Fibroblast of mammary gland (primary cell): ENCODE measurements at places on chromosomes 1 and 21.

DNA sequence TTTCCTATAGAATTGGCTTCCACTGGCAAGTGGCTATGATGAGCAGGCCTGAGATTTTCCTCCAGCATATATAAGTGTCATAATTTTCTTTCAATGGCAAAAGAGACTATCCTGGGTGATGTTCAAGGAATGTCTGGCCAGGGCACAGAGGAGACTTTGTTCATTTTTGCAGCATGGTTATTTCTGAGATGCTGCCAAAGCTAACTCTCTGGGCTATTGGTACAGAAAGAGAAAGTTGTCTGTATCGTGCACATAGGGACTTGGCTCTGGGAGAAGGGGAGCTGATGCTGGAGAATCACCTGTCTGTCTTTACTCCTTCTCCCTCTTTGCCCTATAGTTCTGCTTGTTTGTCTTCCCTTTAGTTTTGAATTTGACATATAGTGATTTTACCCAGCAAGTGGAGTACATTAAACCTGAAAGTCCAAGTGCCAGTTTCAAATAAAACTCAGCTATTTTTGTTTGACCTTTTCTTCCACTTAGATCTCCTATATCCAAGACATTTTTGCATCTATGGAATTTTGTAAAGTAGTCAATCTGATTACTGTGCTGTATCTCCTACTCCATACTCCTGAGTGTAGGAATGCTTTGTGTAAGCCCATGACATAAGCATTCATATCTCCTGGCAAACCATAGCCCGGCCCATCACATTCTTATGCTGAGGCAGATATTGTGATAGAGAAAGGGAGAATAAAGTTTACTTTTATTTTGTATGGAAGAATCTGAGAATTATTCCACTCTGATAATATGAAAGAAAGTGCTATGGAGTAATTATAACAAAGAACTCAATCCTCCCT lies 3.9 kb downstream of the FNDC7 start:
- DNase-seq, result no peak

DNA sequence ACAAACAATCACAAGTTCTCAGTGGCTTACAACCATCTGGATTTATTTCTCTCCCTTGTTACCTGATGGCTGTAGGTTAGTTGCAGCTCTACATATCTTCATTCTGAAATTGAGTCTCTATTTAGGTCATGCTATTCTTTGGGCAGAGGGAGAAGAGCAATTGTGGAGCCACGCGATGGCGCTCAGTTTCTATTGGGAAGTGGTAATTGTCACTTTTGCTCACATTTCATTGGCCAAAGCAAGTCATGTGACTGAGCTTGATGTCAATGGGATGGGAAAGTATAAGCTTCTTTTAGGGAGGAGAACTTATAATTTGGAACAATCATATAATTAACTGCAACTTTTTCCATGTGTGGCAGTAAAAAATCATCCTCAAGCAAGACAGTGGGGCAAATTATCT lies 166.5 kb downstream of the LMO4 start:
- no peak for DNase-seq

DNA sequence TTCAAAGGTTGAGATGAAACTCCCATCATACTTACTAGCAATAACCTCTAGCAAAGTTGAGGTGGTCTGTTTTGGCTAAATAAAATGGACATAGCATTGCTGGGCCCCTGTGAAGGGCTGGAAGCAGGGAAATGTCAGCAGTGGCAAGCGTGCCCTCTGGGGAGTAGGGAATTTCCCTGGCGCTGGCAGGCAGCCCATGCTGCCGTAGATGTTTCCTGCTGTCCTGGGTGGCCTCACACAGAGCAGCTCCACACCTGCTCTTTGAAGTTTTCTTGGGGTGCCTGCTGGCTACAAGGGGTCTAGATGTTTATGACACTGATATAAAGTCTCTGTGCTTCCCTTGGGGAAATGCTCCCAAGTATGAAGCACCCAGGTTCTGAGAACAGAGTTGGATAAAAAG lies 30.2 kb downstream of the ADARB1 start:
- DNase-seq, result no peak

DNA sequence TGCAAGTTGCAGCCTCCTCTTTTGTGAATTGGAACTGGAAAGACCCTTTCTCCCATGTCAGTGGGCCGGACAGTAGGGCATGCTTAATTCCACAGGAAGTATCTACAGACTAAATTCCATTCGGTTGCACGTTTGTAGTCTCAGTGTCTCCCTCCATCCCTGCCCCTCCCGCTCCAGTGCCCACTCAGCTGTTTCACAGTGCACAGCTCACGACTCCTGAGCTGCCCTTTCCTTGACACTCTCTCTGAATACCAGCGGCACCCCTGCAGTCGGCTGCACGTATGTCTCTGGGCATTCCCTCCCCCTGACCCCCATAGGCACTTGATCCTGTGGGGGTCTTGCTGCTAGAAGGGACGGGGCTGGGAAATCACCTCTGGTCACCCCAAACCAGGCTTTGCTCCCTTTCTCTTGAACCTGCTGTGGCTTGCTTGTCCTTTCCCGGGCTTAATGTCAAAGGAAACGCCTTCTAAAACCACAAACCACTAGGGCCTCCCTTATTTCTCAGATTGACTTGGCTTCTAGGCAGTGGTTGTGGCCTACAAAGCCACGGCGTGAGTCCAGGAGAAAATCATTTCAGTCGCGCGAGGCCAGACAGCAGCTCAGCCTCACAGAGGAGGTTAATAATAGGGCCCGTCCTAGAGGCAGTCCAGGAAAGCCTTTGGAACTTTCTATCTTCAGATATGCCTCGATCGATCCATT lies 365.3 kb upstream of the PROX1 start:
- no peak for DNase-seq

DNA sequence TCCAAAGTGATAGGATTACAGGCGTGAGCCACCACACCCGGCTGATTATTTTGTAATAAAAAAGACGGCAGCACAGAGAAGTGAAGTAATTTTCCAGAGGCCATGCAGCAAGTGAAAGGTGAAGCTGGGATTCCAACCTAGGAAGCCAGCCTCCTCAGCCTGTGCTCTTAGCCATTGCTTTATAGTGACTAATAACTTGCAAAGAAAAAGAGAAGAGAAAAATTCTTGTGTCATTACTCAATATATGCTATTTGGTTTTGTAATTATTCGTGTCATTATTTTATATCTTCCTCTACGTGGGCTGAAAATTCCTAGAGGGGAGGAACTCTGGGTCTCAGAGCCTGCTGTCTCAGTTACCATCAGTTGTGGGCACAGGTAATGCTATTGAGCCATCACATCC lies 1.6 kb upstream of the IER5 start:
- DNase-seq, result peak; percentile 87

DNA sequence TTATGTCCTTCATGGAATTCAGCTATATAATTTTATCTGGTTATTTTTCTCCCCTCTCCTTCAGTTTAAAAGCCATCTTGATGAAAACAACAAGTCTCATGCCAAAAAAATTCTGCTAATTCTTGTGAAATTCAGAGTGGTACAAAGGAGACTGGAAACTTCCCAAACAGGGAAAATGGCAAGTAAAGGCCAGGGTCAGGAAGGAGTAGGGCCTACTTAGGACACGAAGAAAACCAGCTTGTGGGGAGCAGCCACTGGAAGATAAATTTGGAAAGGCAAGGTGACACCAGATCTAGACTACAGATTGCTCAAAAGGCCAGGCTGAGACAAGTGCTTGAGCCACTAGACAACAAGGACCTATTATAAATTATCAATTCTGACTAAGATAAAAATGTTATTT lies 6.4 kb downstream of the TSTD1 start:
- DNase-seq, result no peak

DNA sequence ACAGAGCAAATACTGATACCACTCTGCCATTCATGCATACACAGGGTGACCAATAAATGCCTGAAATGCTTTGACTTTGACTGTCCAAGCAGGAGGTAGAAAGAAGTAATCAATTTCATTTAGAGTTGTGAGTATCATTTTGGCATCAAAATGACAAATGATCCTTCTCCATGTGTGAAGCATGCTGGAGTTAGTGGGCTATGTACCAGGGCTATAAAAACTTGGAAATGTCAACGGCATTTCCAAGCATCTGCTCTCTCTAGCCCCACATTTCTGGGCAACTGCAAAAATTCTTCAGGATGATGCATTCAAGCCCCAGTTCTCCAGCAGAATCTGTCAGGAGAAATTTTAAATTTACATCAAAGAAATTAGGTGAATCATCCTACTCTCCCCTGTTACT lies 208.4 kb upstream of the PTBP2 start:
- DNase-seq, result no peak

GRCh38 chr1:77405186-77405585 lies 123.4 kb downstream of the AK5 start:
- DNase-seq, result no peak

DNA sequence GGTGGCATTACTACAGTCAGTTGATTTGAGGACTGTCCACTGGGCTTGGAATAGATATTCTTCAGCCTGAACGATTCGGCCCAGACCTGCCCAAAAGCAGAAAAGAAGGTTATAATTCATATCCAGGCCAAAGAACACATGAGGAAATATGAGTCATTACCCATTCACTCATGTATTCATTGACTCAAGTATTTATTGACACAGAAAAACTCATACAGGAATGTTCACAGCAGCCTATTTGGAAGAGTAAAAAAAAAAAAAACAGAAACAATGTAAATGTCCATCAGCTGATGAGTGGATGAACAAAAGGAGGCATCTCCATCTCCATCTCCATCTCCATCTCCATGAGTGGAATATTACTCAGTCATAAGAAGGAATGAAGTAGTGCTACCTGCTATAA lies 15.9 kb downstream of the ZMYND12 start:
- DNase-seq, result peak; percentile 88

- DNase-seq, result peak; percentile 43
Observed at GRCh38 chr1:28646040-28646439, 2.4 kb upstream of the RNU11 start.

DNA sequence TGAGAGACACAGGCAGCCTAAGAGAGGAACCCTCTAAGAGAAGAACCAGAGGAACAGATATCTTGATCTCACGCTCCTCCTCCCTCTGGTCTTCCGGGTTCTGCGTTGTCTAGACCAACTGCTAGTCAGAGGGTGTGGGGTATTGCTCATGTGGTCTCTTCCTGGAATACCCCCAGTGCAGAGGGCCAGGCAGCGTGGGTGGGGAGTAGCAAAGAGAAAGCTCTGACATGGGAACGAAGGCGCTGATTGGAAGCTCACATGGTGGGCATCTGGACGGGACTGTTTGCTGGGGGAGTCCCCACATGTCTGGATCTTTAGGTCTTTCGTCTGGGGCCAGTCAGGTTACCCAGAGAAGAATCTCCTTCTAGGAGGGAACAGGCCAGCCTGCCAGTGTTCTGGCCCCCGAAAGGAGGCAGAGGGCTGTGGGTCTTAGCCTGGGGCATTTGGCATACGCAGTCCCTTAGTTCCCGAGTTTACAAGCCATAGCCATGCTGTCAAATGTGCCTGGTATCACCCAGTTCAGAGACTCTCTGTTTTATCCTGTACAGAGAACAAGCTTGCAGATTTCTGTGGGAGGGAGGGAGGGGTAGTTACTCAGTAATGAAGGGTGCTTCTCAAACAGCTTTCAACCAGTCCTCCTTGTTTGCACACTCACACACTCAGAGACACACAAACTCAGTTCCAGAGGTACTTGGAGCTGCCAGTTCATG lies 18.3 kb upstream of the IL6R start:
- DNase-seq, result no peak

DNA sequence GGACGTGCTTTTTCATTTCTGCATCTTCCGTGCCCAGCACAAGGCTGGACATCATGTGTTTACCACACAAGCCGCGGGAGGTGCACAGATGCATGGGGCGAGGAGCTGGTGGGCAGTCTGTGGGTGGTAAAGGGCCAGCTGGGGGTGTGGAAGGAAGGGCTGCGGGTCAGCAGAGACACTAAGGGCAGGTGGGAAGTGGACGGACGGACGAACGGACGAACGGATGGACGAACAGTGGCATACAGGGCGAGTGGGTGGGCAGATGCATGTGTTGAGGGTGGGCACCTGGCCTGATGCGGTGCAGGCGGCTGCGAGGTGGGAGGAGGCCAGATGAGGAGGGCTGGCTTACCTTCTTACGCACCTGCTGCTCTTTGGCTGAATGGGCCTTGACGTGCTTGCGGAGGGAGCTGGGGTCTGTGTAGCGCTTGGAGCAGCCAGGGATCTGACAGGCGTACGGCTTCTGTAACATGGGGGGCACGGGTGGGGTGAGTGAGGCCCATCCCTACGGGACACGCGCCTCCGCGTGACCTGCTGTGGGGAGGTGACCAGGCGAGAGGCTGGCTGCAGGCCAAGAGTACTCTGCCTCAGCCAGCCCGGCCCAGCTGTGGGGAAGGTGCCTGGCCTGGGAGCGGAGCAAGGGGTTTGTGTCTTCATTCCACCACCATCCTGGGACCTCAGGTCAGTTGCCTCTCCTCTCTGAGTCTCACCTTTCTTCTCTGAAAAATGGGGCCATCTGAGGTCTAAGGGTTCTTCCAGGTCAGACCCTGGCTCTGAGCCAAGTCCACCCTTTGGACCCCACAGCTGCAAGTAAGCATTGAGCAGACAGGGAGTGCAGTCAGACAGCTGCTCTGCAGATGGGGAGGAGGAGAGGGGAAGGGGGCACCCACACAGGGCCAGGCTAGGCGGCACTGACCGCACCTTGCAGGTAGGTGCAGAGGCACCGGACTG lies 65.5 kb downstream of the DMRTB1 start:
- DNase-seq, result no peak

DNA sequence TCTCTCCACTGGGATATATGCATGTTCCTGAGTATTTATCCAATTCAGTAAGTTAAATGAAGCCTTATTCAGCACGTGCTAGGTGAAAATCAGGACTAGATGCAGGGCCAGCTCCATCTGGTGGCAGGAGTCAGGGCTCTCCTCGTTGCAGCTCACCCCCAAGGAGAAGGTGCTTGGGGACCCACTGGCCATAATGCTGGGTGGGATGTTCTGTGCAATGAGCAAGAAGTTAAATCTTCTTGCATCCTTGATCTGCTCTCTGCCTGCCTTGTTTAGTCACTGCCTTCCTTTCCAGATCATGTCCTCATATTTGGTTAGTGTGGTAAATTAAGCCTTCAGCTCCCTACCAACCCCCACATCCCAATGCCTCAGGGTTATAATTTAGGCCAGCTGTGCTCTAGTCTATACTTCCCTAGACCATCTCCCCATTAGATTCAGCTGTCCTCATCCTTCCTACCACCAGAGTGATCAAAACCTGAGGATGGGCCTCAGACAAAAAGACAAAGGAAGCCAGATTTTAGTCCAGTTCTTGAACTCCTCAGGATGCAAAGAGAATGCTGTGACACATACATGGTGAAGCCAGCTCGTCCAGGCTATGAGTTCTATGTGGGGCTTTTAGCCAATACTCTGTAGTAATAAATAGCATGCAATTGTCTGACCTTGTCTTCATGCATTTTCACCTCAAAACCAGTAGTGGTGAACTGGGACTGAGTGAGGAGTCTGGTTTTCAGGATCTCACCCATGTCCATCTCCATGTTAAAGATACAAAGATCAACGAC lies 55.9 kb downstream of the SEC16B start:
- peak; percentile 67 for DNase-seq

- no peak for DNase-seq
Observed at GRCh38 chr1:231523816-231524215, 4.7 kb upstream of the TSNAX start.

DNA sequence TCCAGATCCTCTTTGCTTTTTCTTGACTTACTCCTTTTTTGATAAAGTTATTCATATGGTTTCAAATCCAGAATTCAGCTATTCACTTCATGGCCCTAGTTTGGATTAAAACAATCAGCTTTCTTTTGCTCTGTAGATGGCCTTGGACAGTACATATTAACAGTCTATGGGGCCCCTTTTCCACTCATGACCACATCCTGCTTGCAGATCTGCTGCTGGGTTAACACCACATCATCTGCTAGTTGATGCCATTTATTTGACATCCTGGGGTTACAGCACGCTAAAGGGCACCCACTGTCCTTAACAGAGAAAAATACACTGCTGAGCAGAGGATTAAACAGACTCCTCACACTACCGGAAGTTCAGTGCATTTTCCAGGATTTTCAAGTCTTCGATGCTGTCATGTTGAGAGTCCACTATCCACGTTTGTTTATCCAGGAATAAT lies 941 bp upstream of the IFI16 start:
- DNase-seq, result peak; percentile 26
